A549 treated with DMSO at 1 μM for 4 hours (cell line): ENCODE measurements at places on chromosomes 6 and 20. TPM values are rescaled to one million over a fixed set of nuclear protein-coding genes. Genes with fewer than 3 reads are reported as not detected.

The TBXT gene
- not detected in 5 replicates for total RNA-seq

The TCF19 gene
- 13.2 to 16.2 TPM (median 14.4 TPM) in 5 replicates for total RNA-seq

The TREML1 gene
- not detected in 5 replicates for total RNA-seq

The CDH26 gene
- 0.09 to 0.28 TPM (median 0.12 TPM) in 4 of 5 replicates, not detected in the other for total RNA-seq

The HSPA12B gene
- total RNA-seq: 0.28 to 0.53 TPM (median 0.38 TPM) in 5 replicates

The ETV7 gene
- 0.13 to 0.17 TPM (median 0.15 TPM) in 4 of 5 replicates, not detected in the other for total RNA-seq

The GPR6 gene
- not detected in 5 replicates for total RNA-seq

The ULBP1 gene
- total RNA-seq: 0.84 to 1.1 TPM (median 1.0 TPM) in 5 replicates

The OOEP gene
- total RNA-seq: not detected in 5 replicates

The TINAG gene
- not detected in 5 replicates for total RNA-seq

The EPM2A gene
- total RNA-seq: 2.5 to 4.7 TPM (median 3.0 TPM) in 5 replicates

The TCP11 gene
- total RNA-seq: not detected in 5 replicates

The ACOT8 gene
- 18.7 to 21.8 TPM (median 19.5 TPM) in 5 replicates for total RNA-seq

The OPN5 gene
- not detected in 5 replicates for total RNA-seq

The FAM83B gene
- 0.06 to 0.16 TPM (median 0.08 TPM) in 5 replicates for total RNA-seq
